ENCODE measurements at places on chromosomes 5 and 9. TPM values are rescaled to one million over a fixed set of nuclear protein-coding genes. Genes with fewer than 3 reads are reported as not detected.

The PCDHA9 gene
- not detected for total RNA-seq

The WNT8A gene
- total RNA-seq: not detected

The IFNA13 gene
- total RNA-seq: not detected

The ISL1 gene
- not detected for total RNA-seq

The SLC6A3 gene
- not detected for total RNA-seq

The CAMK4 gene
- total RNA-seq: 66.6 TPM

GRCh38 chr5:115543365-115544042 is 1.1 kb downstream of the FEM1C start:
- peak; percentile 58 for DNase-seq

DNA sequence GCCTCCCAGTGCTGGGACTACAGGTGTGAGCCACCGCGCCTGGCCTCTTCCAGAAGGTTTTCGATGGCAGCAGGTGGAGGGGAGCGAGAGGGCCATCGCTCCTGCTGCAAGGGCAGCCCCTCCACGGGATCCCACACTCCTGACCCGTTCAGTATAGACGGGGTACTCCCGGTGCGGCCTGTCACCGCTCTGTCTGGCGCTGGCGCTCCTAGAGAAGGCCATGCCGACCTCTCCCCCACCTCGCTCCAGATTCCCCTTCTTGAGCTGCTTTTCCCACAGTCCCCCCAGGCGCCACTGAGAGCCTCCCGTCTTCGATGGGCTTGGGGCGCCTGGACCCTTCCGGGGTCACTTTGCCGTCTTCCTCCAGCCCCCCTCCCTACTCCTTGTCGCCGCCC is 4.3 kb upstream of the SQSTM1 start:
- no peak for DNase-seq

DNA sequence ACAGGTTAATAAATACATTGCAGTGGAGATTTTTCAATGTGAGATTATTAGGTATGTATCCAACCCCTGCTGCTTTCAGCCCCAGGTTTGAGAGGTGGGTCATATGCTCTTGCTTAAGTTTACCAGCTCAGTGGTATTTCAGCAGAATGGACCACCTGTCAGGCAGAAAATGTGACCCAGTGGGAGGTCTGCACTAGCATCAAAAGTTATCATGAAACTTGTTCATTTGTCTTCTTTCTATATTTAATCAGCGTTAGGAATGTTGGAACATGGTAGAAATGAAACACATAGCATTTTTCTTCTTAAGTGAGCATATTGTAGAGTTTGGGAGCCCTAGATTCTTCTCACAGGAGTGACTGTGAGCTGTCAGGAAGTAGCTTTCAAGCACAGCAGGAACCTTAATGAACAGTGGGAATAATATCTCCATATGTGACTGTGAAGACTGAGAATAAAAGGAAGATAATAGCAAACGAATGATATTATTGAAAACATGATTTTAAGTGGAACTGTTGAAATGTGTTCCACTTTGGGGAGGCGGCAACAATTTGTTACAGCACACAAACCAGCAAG is 596.9 kb upstream of the CDH6 start:
- no peak for DNase-seq

GRCh38 chr9:129749575-129749974 is 3.3 kb downstream of the PTGES start:
- no peak for DNase-seq

- no peak for DNase-seq
These were observed 246.3 kb upstream of the EFNA5 start for GRCh38 chr5:107916731-107917725.

DNA sequence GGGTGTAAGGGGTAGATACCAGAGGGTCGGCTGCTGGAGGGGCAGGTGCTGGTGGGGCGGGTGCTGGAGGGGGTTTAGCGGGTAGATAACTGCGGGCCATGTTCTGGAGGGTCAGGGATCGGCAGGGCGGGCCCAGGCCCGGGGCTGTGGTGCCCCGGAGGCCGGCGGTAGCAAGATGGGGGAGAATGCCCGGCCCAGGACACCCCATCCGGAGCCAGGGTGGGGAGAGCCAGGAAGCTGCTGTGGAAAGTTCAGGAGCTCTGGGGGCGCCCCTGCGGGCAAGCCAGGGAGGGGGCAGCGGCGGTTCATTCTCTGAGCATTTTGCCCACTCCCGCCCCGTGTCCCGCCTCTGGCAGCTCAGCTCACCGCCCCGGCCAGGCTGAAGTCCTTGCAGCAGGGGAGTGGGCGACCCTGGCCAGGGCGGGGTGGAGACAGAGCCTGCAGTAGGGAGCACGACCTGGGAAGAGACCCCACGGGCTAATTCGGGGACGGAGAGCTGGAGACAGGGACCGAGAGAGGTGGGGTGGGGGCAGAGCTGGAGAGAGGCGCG is 538 bp downstream of the PRRT1B start:
- no peak for DNase-seq

DNA sequence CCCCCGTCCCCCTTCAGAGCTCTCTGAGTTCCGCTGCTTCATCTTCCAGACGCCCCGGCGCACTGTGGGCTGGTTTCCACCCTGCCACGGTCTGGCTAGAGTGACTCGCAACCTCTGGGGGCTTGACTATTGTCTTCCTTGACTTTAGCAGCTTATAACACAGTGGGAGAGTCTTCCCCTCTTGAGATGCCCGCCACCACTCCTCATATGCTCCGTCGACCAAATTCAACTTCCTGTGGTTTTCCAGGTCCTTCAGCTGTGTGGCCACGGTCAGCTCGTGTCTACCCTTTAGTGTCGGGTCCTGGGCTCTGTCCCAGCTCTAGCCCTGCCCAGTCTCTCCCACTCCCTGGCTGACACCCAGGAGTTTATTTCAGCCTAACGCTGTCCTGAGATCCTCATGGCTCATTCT is 28.2 kb upstream of the NCS1 start:
- DNase-seq: no peak

DNA sequence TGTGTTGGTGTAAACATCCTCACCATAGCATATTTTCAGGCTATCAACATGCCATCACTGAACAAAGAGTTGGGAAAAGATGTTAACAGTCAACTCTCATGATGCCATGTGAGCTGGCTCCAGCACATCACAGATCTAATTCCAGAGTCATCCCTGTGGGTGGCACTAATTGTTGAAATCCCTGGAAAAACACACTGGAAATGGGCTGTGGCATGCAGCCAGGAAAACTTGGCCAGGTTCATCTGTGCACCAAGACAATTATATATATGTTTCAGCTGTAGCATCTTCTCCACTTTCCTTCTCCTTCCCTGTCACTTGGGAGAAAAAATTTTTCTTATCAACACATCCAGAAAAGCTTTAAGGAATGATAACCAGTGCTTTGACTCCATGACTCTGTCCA is 313.7 kb downstream of the TRIM32 start:
- DNase-seq: no peak

- no peak for DNase-seq
These were observed 65.8 kb upstream of the CDK5RAP2 start for GRCh38 chr9:120645760-120646159.

All from activated naive CD8-positive, alpha-beta T cell treated with anti-CD3 and anti-CD28 coated beads for 36 hours (primary cell).